ENCODE measurements at places on chromosomes 16 and 17. TPM values are rescaled to one million over a fixed set of nuclear protein-coding genes. Genes with fewer than 3 reads are reported as not detected.

- peak; percentile 62 for DNase-seq
Observed at GRCh38 chr16:8887952-8888560, 5.9 kb downstream of the LITAFD start.

GRCh38 chr17:74542166-74542565, 3.7 kb downstream of the CD300C start:
- DNase-seq, result peak; percentile 47

The KDM8 gene
- total RNA-seq, result 7.3 TPM

- DNase-seq, result peak; percentile 77
Observed at GRCh38 chr17:41772218-41772585, 14.3 kb downstream of the JUP start.

- DNase-seq, result no peak
Observed at GRCh38 chr16:25040543-25040942, 25.4 kb upstream of the ARHGAP17 start.

DNA sequence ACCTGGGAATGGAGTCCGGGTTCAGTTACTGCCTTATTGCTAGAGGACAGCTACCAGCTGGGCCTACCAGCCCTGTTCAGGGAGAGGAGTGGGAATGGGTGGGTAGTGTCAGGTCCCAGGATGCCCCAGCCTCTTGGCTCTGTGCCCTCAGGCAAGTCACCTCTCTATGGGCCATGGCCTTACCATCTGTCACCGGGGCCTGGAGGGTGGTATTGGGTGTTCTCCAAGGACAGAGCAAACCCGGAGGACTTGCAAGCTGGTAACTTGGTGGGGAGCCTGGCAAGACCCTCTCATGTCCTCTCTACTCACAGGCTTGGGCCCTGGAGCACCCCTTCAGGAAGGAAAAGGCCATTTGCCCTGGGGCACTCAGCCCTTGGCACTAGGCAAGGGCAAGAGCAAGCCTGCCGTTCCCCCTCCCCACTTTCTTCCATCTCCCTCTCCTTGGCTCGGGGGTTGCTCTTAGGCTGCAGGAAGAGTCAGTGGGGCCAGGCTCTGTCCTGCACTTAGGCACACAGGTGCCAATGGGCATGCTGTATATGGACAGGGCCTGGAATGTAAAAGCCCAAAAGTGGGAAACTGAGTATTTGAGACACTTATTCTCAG, 170.0 kb upstream of the ZNF267 start:
- no peak for DNase-seq

DNA sequence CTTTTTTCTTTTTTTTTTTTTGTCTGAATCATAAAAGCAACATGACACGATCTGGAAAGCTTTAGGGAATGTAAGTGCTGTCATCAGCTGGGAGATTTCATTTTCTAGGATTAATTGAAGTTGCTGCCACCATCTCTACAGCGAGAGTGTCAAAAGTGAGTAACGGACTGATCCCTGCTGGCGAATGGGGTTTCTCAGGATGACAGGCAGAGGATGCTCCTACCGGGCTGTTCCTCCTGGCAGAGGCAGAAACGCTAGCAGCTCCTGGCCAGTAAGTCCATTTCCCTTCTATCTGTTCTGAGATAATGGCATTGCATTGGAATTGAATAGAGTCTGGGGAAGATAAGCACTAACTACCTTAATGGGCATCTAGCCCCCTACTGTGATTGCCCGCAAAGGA, 80.5 kb upstream of the KIFC3 start:
- DNase-seq, result no peak

DNA sequence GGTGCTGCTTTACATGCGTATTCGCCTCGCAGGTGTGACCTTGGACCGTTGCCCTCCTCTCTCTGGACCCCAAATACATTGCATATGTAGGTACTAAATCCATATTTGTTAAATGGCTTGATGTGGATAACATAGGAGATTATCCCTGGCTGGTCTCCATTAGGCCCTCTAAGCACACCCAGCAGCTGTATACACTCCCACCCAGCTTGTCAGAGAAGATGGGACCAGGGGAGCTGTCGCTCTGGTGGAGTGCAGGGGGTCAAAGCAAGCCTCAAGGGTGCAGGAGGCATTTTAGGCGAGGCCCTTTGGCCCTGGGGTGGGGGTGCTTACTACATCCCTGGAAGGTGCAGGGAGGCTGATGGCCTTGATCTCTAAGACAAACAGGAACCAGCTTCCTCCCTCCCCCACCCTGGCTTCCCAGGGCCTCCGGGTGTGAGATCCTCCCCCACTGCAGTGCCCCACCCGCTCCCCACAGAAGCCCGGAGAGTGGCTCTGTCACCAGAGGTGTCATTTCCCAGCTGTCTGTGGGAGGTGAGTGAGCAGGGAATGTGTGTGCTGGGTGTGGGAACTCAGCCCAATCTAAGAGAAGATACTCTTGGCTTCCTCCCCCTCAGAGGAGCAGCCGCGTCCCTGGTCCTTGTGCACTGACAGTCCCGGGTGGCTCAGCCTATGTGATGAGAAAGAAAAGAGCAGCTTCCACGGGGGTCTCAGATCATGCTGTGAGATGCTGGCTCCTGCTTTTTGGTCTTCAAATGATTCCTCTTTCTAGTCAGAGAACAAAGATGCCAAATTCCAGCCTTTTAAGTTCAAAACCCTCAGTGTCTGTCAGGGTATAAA, 1.4 kb upstream of the VAMP2 start:
- DNase-seq, result peak; percentile 61

GRCh38 chr16:86700046-86700945, 121.9 kb downstream of the FOXL1 start:
- no peak for DNase-seq

DNA sequence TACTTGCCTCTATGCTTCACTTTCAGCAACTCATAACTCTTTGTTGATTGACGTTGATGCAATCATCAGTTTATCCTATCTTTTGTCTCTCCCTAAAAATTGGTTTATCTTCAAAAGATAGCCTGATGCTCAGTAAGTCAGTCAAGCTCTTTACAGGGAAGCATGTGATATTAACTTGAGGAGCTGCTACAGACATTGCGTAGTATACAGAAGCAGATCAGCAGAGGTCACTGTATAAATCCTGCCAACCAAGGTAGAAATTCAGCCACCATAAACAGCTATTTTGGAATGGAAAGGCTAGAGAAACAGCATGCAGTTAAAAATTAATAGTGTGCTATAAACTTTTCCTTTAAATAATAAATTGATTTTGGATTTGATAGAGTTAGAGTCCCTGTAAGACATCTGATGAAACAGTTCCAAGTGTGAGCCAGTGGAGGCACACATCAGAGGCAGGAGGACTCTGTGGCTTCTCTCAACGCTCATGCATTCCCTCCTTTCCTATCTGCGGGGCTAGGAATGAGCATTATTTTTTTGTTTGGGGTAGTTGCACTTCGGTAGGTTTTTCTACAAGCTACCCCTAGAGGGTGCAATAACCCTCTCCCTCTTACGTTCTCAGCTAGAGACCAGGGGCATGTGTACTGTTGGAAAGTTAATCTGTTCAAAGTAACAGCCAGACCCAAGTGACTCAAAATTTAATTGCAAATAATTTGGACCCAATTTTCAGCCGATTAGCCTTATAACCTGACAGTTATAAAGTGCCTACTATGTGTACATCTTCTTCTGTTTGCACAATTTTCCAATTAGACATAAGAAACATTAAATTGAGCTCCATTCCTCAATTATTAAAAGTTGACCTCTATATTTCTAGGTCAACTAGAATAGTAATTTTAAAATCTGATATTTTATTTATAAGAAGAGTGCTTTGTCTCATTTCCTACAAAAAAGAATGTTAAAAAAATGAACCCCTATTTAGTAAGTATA, 647.7 kb upstream of the SOX9 start:
- no peak for DNase-seq

DNA sequence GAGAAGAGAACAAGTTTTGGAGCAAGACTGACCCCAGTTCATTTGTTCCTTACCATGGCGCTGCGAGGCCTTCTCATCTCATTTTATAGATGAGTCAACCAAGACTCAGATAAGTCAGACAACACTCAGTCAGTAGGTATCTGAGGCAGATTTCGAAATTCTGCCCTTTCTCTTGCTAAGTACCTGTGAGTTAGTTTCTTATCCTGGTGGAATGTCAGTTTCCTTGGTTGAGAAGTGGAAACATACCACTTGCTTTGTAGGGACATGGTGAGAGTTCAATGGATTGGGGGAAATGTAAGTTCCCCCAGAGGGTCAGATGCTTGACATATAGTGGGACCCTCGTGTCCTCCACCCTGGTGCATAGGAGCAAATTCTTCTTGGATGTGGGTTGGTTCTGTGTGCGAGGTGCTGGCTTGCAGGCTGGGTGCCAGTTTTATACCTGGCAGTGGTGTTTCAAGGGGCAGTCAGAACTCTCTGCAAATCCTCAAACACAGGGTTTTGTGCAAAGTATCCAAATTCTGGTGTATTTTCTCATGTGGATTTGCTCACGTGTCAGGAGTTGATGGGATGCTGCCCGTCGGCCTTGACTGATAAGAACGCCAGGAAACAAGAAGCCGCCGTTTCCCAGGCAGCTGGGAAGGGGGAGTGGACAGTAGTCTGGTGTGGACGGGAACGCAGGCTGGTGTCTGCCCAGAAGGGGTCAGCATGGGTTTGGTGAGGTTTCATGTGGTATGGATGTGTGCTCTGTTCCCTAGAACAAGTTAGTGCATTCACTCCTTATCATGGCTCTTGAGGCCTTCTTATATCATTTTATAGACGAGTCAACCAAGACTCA, 61.1 kb upstream of the CIBAR2 start:
- DNase-seq, result no peak

The RNF43 gene
- 11.9 TPM for total RNA-seq

GRCh38 chr16:7456211-7456610, 123.6 kb downstream of the RBFOX1 start:
- no peak for DNase-seq

- DNase-seq, result no peak
Observed at GRCh38 chr17:2484876-2485275, 26.8 kb downstream of the METTL16 start.

The RPUSD1 gene
- 7.5 TPM for total RNA-seq

The SCNN1G gene
- 8.9 TPM for total RNA-seq

DNA sequence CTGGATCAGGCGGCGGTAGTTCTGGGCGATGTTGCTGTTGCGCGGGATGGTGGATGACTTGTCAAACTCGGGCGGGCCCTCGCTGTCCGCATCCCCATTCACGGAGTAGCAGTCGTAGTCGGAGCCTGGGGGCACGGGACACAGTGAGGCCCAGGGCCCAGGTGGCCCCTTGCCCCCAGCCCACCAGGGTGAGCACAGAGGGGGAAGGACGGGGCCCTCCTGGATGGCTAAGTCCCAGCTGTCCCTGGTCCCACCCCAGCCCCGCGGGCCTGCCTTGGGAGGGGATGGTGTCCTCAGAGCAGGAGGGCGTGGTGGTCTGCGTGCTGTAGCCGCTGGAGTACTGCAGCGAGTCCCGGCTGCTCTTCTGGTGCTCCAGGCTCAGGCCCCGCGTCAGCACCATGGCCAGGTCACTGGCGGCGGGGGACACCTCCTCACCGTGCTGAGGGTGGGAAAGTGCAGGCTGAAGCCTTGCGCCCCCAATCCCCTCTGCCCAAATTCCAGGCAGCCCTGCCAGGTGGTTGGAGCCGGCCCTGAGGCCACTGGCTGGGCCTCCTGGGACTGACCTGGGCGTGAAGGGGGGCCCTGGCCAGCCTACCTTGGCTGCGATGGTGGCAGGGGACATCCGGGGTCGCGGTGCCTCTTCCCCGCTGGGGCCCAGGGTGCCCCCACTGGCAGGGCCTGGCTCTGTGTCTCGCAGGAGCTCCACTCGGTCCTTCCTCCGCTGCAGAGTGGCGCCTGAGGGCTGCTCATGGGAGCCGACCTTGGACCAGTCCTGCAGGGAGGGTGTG, 18.2 kb downstream of the IL34 start:
- no peak for DNase-seq

- DNase-seq, result no peak
Observed at GRCh38 chr16:87457709-87458423, 35.0 kb downstream of the ZCCHC14 start.

- no peak for DNase-seq
Observed at GRCh38 chr16:81564421-81564911, 119.9 kb downstream of the CMIP start.

GRCh38 chr17:46949291-46950174, 26.6 kb downstream of the GOSR2 start:
- DNase-seq, result no peak

DNA sequence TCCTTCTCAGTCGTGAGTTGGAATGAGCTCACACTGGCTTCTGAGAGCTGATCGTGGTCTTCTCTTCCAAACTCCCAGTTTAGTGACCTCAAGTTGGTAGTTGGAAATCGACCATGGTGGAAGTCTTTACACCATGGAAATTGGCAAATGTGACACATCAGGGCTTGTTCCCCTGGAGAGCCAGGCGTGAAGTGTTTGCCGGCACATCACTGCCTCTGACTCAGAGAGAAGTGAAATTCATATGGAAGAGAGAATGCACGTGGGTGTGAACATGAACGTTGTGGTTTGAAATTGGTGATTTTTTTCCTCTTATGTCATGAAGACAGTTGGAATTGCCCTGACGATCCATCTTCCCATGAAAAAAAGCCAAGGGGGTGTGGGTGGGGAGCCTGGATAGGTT, 47.4 kb downstream of the AXIN2 start:
- no peak for DNase-seq

The SLC38A8 gene
- total RNA-seq, result not detected
